ENCODE measurements at places on chromosomes 5 and 9. TPM values are rescaled to one million over a fixed set of nuclear protein-coding genes. Genes with fewer than 3 reads are reported as not detected.

- DNase-seq = no peak
These were observed 330.7 kb downstream of the LRRC70 start for GRCh38 chr5:62909326-62909725.

- DNase-seq = no peak
These were observed 183.9 kb downstream of the GRIA1 start for GRCh38 chr5:153674356-153674755.

DNA sequence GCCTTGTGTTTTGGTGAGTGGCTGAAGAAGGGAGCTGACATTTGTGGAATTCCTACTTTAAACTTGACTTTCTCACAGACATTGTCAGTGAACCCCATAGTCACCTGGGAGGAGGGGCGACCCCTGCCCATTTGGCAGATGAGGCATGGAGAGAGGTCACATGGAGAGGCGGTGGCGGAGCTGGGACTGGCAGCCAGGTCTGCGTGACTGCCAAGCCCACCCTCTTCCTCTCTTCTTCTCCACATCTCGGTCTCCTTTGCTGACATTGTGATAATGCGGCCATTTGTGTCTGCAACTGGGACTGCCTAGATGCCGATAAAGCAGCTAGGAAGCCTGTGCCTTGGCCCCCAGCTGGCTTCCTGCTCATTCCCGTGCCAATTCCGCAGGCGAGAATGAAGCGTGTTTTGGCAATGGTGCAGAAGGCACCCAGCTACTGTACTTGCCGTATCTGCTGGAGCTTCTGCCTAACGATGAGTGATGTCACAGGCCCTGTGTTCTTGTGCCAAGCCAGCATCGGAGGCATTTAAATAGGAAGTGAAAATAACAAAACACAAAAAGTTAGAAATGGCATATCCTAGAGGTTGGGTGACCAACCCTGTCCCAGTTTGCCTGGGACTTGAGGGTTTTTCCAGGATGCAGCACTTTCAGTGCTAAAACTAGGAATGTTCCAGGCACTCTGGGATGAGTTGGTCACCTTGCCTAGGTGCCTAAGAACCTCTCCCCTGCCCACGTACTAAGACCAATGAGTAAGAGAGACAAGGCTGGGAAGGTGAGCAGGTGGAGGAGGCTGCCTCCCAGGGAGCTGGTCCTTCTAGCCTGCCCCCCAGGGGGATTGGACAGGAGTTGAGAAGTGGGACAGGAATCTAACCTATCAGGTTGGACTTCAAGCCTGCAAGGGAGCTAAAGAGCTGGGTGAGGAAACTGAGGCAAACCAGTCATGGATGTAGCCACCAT lies 23.6 kb downstream of the OLFML2A start:
- DNase-seq = no peak

FBN2 gene
- 0.18 TPM for total RNA-seq

GARNL3 gene
- 0.56 TPM for total RNA-seq

- no peak for DNase-seq
These were observed 189.1 kb downstream of the ADGRV1 start for GRCh38 chr5:90747693-90748092.

GABRA1 gene
- not detected for total RNA-seq
